ENCODE measurements at places on chromosomes 5 and 9. TPM values are rescaled to one million over a fixed set of nuclear protein-coding genes. Genes with fewer than 3 reads are reported as not detected.

OTULINL gene
- 13.5 TPM for total RNA-seq

CBY3 gene
- not detected for total RNA-seq

C9orf153 gene
- 0.14 TPM for total RNA-seq

AGTPBP1 gene
- total RNA-seq = 7.9 TPM

C8G gene
- total RNA-seq = 0.94 TPM

PHYHD1 gene
- not detected for total RNA-seq

IARS1 gene
- total RNA-seq = 116 TPM

CCDC192 gene
- total RNA-seq = not detected

TEX53 gene
- not detected for total RNA-seq

NACC2 gene
- total RNA-seq = 30.2 TPM

CYLC2 gene
- total RNA-seq = not detected
